Heart left ventricle (tissue), 16 donors: ENCODE measurements at places on chromosomes 16 and 17. TPM values are rescaled to one million over a fixed set of nuclear protein-coding genes. Genes with fewer than 3 reads are reported as not detected.

ZNF594 gene
- 9.3 TPM for total RNA-seq

NDRG4 gene
- total RNA-seq, result 641 TPM

RPRML gene
- total RNA-seq, result not detected

CDRT15 gene
- not detected for total RNA-seq

DNA sequence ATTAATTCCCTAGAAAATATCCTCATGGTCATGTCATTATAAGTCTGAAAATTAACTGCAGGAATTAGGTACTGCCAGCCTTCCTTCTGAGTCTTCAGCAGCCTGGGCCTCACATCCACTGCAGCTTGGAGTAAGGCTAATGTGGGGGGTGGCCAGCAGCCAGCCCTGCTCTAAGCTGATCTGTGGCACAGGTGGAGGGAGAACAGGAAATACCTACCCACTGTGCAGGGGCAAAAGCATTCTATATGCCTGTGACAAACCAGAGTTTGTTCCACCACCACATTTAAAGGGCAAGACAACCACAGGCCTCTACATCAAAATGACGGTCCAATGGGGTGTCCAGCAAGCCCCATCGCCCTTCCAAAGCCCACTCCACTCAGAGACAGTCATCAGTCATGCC lies 9.4 kb downstream of the NPRL3 start:
- DNase-seq, result no peak

GRCh38 chr16:87583453-87584131 lies 18.7 kb upstream of the JPH3 start:
- peak; percentile 49 for DNase-seq

GRCh38 chr16:57143149-57143921 lies 42.5 kb downstream of the PSME3IP1 start:
- DNase-seq, result no peak

- DNase-seq, result no peak
These were observed 3.8 kb downstream of the HOXB2 start for GRCh38 chr17:48541036-48541576.

GRCh38 chr17:71613996-71614395 lies 506.8 kb upstream of the SOX9 start:
- no peak for DNase-seq

DNA sequence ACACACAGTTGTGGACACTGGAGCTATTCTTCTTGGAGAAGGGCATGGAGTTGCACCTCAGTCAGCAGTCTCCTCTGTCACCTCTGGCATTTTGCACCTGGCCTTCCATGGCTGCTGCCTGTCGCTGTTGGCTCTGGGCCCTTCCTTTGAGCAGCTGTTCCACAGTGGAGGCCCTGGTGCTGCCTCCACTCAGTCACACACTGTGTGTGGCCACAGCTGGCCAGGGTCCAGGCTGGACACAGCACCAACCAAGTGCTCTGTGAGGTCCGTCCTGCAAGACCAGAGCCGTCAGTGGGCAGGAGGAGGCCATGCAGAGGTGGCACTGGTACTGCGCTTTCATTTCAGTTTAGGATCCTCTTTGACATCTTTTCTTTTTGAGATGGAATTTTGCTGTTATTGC lies 21.6 kb upstream of the MED9 start:
- no peak for DNase-seq

DNA sequence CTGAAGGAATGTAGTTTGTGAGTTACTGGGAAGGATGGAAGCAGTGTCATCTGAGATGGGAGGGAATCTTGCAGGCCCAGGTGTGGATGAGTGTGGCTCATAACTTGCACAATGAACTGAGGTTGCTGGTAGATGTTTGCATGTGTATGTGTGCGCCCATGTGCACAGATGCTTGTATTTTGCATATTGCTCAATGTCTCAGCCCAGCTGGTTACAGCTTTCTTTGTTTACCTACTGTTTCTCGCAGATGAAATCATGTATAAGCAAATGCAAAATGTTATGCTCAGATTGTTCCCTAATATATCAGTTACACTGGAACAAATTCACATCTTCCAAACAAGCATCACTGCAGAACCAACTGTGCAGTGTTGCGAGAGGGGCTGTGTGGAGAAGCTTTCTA lies 452.2 kb upstream of the EEF2KMT start:
- no peak for DNase-seq

EFCAB5 gene
- total RNA-seq, result 0.40 TPM

TMIGD1 gene
- not detected for total RNA-seq

- DNase-seq, result no peak
These were observed 3.7 kb downstream of the CMTM1 start for GRCh38 chr16:66569827-66570405.

DNA sequence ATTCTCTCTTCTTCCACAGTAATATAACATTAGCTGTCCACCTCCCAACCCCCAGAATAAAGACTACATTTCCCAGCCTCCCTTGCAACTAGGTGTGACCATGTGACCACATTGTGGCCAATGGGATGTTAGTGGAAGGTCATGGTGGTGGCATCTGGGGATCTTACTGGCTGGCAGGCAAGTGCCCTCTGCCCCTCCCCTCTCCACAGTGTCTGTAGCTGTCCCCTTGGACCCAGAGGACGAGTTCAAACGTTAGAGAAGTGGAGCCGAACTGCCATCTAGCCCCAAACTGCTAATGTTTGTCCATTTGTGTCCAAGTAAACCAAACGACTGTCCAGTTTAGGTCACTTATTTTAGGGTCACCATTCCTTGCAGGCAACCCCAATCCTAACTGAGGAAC lies 26.6 kb upstream of the KCNG4 start:
- DNase-seq, result peak; percentile 57

SLC16A11 gene
- 0.23 TPM for total RNA-seq

NOG gene
- total RNA-seq, result 0.14 TPM

GRCh38 chr17:82603981-82604448 lies 44.2 kb downstream of the WDR45B start:
- DNase-seq, result peak; percentile 67

DNA sequence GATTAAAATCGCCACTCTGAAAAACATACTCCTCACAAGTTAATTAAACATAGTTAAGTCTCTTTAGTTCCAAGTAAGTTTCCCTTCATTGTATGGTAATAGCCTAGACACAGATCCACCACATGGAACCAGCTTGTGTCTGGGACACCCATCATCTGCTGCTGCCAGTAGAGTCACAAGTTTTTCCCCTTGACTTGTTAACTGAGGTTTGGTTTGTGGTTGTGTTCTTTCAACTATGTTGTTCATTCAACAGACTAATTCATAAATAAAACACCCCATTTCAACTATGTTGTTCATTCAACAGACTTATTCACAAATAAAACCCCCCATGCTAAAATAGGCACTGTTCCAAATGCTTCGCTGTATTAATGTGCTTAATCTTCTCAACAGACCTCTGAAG lies 24.4 kb downstream of the YWHAE start:
- no peak for DNase-seq

- DNase-seq, result no peak
These were observed 30.0 kb upstream of the PRSS54 start for GRCh38 chr16:58324792-58325191.

DNA sequence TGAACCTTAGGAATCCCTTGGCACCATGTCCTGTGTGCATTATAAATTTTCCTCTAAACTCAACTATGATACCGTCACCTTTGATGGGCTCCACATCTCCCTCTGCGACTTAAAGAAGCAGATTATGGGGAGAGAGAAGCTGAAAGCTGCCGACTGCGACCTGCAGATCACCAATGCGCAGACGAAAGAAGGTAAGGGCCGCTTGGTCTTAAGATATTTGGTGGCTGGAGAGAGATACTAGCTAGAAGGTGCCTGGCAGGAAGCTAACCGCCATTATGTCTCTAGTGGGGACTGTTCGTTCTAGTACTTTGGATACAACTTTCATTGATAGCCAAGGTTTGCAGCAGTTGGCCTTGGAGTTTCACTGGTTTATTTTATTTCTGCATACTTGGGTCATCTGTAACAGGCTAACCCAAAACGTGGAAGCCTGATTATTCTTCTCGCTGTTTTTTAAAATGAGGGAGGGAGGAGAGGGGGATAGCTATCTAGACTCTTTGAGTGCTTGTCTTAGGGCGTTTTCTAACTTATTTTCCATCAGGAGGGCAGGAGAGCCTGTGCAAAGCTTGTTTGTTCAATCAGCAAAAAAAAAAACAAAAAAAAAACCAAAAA lies 1.3 kb downstream of the RBBP6 start:
- no peak for DNase-seq

PPP1R1B gene
- total RNA-seq, result 1.2 TPM
